ENCODE measurements at places on chromosomes 5 and 9.

- DNase-seq = no peak
These were observed at the start of gene CYSRT1 for GRCh38 chr9:137224830-137225694. Gene CYSRT1 (plus strand): TSS chr9:137225174. CDS start chr9:137225622, 448 bp downstream.

DNA sequence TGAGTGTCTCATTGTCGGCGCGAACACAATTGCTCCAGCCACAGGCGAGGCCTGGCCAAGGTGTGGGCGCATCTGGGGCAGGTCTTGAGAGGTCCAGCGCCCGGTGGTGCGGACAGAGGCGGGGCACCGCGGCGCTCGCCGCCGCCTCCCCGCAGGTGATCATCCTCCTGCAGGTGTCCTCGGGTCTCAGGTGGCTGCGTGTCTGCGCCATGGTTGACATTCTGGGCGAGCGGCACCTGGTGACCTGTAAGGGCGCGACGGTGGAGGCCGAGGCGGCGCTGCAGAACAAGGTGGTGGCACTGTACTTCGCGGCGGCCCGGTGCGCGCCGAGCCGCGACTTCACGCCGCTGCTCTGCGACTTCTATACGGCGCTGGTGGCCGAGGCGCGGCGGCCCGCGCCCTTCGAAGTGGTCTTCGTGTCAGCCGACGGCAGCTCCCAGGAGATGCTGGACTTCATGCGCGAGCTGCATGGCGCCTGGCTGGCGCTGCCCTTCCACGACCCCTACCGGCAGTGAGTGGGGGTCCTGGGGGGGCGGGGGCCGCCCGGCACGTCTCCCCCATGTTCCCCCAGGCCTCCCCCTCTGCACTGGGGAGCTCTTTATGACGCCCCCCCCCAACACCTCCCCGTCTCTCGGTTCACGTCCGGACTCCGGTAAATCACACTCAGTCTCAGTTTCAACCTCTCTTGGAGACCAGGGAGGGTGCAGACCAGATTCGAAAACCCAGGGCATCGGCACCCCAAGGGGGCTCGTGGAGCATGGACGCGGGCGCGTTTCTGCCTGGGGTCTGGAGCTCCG lies 446 bp downstream of the NXNL2 start:
- DNase-seq = no peak

GRCh38 chr9:80491086-80491696 lies 919.4 kb downstream of the TLE4 start:
- no peak for DNase-seq

DNA sequence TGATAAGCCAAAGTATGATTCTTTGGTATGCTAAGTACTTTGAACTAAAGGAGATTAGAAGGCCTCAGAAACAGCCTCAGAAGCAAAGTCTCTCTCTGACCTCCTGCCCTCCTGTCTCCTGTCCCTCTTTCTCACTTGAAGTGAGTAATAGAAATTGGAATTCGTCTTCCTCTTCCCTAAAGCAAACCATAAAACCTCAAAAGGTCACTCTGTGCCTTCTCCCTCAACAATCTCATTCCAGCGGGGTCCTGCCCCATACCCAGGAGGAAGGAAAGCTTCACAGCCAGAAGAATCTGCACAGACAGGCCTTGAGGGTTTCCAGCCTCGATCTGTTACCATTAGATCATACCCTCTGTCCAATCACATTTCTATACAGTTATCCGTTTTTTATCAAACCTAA lies 87.8 kb downstream of the HAPLN1 start:
- no peak for DNase-seq

DNA sequence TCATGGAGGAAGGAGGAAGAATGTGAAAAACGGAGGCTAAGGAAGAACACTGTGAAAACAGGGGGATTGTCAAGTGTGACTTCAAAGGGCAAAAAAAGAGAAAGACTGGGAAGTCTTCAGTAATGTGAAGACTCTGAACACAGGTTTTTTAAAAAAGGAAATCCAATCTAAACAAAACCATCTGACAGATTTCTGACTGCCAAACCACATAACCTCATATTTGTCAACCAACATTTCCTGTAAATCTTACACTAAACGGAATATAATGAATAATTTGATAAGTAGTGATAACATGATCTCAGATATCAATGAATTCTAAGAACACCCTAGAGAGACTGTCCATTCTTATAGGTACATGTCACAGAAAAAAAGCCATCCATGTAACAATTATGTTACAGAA lies 124.7 kb downstream of the FBN2 start:
- no peak for DNase-seq

DNA sequence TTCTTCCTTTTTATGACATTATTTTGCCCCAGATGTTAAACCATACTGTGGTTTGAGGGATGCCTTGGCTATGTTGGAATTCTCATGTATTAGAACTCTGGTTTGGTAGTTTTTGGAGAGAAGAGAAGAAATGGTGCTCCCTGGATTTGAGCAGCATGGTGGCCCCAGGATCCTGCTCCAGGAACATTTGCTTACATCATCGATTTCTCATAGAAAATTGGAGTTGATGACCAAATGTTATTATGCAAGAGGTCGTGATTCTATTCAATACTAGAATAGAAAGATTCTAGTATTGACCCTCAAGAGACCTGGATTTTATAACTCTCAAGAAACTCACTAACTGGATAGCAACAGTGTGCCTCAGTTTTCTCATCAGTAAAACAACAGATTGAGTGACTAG lies 77.5 kb upstream of the GNAQ start:
- no peak for DNase-seq

- no peak for DNase-seq
These were observed 79.3 kb upstream of the RASA1 start for GRCh38 chr5:87188391-87188790.

DNA sequence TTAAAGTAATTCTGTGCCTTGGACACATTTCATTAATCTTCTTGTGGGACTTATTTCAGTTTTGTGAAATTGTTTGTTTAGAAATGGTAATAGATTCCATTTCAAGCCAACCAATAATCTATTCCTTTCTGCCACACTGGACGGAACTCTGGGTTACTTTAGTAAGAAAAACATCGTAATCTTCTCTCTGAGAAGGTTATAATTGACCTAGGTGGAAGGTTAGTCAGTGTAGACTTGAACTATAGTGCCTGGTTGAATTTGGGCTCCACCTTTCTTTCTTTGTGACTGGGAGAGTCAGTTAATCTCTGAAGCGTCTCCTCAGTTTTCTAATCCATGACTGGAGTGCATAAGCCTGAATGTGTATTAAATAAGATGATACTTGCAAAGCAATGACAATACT lies 89.7 kb upstream of the PRLR start:
- DNase-seq = no peak

Measured in CD4-positive, alpha-beta T cell treated with Interleukin-15 for 1 hour (primary cell).